Stimulated activated CD4-positive, alpha-beta T cell treated with anti-CD3 and anti-CD28 coated beads, Interleukin-2, amount 100 ng/mL, for 24 hours (primary cell): ENCODE measurements at places on chromosomes 1 and 21.

DNA sequence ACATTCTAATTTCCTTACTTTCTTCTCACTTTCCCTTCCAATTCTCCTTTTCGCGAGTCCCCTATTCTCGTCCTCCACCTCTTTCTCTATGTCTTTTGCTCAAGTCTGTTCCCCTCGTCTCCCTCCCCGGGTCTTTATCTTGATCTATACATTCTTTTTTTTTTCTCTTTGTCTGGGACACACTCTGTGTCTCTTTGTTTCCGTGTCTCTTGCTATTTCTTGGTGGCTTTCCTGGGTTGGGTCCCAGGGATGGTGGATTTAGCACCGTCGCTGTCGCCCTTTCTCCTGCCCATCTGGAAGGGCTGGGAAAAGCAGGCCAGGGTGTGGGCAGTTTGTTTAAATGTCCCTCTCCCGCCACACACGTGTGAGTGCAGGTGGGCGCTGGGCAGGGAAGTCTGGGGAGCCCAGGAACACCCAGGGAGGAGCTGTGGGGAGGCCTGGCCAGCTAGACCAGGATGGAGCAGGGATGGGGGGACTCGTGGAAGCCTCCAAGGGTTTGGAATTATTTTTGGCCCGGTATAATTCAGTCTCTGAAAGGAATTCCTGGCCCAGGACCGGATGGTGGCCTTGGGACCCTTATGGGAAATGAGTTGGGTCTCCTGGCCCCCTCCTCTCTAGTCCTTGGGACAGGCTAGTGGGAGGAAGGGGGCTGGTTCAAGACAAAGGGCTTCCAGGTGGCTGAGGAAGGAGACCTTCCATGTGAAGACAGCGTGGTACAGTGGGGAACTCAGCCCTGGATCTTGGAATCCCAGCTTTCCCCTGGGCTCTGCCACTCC is 9.5 kb upstream of the ID3 start:
- DNase-seq, result no peak

DNA sequence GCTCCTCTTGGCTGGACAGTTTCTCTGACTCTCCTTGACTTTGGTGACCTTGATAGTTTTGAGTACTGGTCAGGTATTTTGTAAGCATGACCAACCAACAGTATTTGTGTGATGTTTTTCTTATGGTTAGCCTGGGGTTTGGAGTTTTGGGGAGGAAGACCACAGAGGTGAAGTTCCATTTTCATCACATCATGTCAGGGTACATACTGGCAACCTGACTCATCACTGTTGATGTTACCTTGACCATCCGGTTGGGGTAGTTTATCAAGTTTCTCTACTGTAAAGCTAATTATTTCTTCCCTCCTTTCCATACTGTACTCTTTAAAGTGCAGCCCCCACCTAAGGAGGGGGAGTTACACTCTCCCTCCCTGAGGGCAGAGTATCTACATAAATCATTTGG is 13.4 kb downstream of the OSCP1 start:
- DNase-seq, result no peak

DNA sequence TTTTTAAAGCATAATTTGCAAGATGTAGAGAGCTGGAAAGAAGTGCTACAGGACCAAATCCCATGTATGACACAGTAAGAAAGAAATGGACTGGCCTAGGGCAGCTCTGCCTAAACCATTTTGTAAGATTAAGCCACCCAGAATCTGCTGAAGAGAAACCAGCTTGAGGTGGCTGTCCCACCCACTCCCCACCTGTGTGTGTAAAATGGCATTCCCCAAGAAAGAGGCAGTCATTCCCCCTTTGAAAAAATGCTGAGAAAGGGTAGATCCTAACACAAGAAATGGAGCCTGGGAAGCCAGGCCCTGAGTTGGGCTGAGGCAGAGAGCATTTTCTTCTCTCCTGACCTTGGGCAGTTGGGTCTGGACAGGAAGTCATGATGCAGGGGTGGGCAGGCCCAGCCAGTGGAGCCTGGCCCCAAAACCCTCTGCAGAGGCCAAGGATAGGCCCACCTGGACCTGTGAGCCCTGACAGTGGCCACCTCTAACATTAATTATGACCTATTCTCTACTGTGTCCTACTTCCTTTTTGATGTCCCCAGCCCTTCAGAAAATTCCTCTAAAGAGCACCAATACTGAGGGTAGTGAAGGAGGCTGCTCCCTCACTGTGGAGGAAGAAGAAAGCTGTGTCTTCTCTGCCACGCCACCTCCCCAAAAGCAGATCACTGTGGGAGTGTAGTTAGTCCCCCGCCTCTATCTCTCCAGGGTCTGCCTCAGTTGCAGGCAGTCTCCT is 94.0 kb downstream of the EDEM3 start:
- no peak for DNase-seq

GRCh38 chr1:188089461-188089860 is 1260.7 kb downstream of the PLA2G4A start:
- DNase-seq, result no peak

DNA sequence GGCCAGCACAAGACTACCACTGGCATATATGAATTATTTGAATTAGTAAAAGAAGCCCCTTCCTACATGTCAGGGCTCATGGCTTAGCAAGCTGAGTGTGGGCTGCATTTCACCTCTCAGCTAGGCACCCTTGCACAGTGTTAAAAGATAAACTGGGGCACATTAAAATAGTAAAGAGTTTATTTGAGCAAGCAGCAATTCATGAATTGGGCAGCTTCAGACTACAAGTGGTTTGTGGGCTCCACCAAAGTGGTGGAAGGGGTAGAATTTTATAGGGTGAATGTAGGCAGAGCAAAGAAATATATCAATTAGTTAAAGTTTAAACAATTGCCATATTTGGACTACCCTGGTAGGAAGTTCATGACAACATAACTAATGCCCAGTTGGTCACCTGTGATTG is 178.8 kb downstream of the PLPP3 start:
- DNase-seq, result no peak

DNA sequence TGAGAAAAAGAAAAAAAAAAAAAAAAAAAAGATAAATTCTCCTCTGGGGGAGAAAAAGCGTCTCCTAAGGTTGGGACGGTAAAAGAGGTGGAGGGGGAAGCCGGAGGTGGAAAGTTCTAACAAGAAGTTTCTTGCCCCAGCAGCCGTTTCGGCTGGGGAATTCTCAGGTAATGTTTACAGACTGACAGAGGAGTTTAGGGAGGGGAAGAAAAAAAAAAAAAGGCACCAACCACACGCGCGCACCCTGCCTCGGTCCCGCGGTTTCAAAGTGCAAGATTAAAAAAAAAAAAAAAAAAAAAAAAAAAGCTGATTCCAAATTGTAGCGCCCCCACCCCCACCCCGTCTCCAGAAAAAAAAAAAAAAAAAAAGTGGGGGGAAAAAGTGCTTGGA is 504 bp downstream of the DHRS3 start:
- peak; percentile 41 for DNase-seq

- DNase-seq, result peak; percentile 44
These were observed 3.8 kb downstream of the IRF2BP2 start for GRCh38 chr1:234605983-234606783.

- no peak for DNase-seq
These were observed 529.3 kb downstream of the MATN1 start for GRCh38 chr1:30194046-30194619.

GRCh38 chr1:2501041-2501819 is 25.1 kb downstream of the PLCH2 start:
- no peak for DNase-seq

DNA sequence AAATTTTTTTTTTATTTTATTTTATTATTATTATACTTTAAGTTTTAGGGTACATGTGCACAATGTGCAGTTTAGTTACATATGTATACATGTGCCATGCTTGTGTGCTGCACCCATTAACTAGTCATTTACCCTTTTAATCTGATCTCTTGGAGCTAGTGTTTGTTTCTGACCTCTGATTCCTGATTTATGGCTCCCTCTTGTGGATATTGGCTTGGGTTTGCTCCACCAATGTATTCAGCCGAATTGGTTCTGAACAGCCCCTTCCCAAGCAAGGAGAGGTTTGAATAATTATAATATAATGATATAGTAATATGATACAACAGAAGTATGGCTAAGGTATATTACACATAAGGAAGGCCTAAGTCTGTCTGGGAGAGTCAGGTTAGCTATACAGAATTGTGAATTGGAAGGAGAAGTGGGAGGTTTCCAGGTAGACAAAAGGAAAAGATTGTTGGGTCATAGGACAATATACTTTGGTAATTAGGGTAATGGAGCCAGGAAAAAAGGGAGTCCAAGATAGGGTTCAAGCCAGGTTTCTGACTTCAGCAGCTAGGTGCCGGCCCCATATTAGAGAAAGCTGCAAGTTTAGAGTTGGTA is 53.1 kb upstream of the HMCN1 start:
- DNase-seq, result no peak

DNA sequence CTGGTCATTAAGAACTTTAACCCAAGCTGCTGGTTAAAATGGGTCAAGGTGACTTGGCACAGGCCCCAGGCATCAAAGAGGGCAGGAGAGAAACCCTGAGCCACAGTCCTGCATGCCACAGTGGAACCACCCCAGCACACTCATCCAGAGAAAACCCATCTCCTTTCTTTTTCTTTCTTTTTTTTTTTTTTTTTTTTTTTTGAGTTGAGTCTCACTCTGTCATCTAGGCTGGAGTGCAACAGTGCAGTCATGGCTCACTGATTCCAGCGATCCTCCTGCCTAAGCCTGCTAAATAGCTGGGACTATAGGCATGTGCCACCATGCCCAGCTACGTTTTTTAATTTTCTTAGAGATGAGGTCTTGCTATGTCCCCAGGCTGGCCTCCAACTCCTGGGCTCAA is 109.2 kb upstream of the RAB4A start:
- DNase-seq, result no peak

- no peak for DNase-seq
These were observed 13.4 kb downstream of the AADACL4 start for GRCh38 chr1:12657060-12657884.

GRCh38 chr21:16594191-16594590 is 864.4 kb downstream of the USP25 start:
- DNase-seq, result no peak

DNA sequence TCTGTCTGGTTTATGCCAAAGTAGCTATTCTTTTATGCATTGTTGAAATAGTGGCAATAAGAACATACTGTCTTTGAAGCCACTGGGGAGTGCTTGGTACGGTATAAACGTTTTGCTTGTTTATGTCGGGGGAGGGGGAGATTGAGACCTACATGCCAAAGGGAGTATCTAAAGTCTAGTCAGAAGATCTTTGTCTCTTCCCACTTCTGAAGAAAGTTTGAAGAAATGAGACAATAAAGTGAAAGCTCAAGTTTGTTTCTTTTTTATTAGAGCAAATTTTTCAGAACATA is 6.8 kb downstream of the AKIRIN1 start:
- no peak for DNase-seq

GRCh38 chr1:170218257-170218650 is 72.5 kb downstream of the NTMT2 start:
- no peak for DNase-seq

- DNase-seq, result no peak
These were observed 64.4 kb downstream of the LHX9 start for GRCh38 chr1:197981561-197981960.

GRCh38 chr1:235004840-235005391 is 123.7 kb downstream of the TOMM20 start:
- DNase-seq, result no peak

- DNase-seq, result no peak
These were observed 622 bp upstream of the TMPRSS2 start for GRCh38 chr21:41508415-41509144.

DNA sequence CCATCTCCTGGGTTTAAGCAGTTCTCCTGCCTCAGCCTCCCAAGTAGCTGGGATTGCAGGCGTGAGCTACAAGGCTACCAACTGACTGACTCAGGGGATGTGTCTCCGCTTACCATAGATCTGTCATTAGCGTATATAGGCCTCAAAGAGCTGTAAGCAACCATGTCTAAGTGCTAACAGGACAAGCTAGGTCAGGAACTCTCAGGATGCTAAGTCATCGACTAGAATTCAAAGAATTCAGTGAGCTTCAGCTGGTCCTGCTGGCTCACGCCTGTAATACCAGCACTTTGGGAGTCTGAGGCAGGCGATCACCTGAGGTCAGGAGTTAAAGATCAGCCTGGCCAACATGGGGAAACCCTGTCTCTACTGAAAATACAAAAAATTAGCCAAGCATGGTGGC is 29.5 kb downstream of the CAPN2 start:
- DNase-seq, result no peak

GRCh38 chr1:93304716-93305138 is 41.0 kb upstream of the DR1 start:
- peak; percentile 19 for DNase-seq

DNA sequence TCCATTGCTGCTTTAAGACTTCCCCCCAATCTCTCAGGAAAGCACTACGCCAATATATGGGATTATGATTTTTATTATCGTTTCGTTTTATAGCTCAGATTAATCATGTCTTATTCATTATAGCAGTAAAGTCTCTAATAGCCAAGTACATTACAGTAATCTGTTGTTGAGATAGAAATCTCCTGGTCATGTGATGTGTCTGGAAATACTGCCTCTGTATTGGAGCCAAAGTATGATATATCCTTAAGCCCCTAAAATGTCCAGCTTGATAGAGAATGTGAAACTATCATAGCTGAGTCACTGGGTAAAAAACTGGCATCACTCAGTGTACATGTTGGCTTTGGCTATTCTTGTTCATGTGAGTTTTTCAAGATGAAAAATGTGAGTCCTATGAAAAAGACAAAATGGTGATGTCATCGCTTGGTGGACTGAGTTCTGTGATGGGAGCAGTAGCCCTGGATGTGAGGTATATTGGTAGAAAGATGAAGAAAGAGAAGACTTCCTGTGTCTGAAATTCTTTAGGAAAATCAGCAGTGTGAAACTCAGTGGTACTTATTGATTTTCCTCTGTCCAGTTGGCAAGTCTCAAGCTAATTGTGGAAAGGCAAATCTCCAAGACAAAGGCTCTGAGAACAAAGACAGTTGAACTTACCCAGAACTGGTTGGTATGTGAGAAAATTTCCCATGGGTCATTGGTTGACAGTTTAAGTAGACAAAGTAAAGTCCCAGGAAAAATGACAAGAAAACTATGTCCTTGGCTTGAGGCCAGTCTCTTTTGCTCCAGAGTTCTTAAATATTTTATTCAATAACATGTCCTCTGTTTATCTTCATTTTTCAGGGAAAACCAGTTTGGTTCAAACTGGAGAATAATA is 76.2 kb downstream of the BRINP2 start:
- DNase-seq, result no peak

GRCh38 chr1:50720457-50721053 is 239.5 kb downstream of the FAF1 start:
- no peak for DNase-seq

DNA sequence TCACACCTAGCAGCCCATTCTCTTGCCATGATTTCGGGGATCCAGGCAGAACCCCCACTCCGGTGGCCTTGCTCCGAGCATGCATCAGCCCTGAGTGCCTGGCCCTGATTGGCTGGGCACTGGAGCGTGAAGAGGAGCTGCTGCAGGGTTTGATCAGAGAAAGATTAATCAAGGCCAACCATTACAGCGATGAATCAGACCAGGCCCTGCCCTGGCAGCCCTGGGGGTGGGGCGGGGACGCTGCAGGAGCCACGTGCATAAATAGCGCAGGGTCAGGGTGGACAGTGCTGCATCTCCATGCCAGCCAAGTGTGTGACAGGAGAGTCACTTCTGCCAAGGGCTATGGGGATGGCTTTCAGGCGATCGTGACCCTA is 3.4 kb upstream of the FAM131C start:
- DNase-seq, result no peak

DNA sequence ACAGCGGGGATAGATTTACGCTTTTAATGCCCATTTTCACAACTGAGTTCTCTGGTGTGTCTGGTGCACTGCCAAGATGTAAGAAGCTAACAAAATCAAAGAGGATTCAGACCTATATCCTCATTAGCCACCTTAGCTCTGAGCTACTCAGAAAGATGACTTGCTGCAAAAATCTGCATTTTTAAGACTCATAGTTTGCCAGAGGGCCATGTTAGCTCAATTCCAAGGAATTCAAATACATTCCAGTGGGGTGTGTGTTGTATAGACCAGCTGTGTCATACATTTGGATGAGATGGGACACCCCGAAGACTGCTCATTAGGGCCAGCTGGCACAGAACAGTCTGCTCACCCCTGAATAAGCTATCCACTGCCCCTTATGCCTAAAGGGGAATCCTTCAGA is 8.9 kb downstream of the DENND2D start:
- DNase-seq, result no peak
